ENCODE measurements at places on chromosomes 1 and 21. TPM values are rescaled to one million over a fixed set of nuclear protein-coding genes. Genes with fewer than 3 reads are reported as not detected.
A peak's percentile ranks its signal among the peaks of the same experiment; 100 is the strongest.

DNA sequence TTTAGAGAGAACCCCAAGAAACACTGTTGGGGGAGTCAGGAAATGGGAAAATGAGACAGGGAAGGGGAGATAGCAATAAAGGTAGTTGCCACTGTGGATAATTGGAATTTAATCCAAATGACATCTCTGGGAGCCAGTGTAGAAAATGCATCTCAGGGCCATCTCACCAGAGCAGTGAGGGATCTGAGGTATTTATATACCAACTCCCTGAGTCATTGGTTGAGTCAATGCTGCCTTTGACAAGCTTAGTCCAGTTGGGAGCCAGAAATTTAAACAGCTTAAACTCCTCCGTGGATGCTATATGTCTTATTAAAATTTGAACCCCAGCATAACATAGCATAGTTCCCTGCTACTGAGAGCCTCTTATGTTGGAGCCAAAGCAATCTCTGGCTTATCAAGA is 140.3 kb downstream of the SLC30A10 start:
- H3K27me3 ChIP-seq, result peaks cover 13% of the 10 kb centered on the region
- H3K4me1 ChIP-seq, result peaks cover 12% of the 10 kb centered on the region
- no peak for DNase-seq
- no peaks in the 10 kb centered on the region for H3K36me3 ChIP-seq
- no peak overlapping the region for H3K27ac ChIP-seq

- H3K4me1 ChIP-seq, result peaks cover 16% of the 10 kb centered on the region
- DNase-seq, result no peak
- no peak overlapping the region for H3K4me3 ChIP-seq
- no peak overlapping the region for H3K27ac ChIP-seq
- no peaks in the 10 kb centered on the region for H3K27me3 ChIP-seq
Observed at GRCh38 chr21:42062236-42063022, 8.7 kb upstream of the UMODL1 start.

- H3K4me1 ChIP-seq, result peaks cover 53% of the 10 kb centered on the region
- peak overlapping the region; percentile 42 for H3K4me3 ChIP-seq
- H3K36me3 ChIP-seq, result peaks cover 10% of the 10 kb centered on the region
- H3K27ac ChIP-seq, result peak overlapping the region; percentile 45
- no peak for DNase-seq
- no peaks in the 10 kb centered on the region for H3K27me3 ChIP-seq
Observed at GRCh38 chr1:201515062-201515750, 8.3 kb upstream of the CSRP1 start.

DNA sequence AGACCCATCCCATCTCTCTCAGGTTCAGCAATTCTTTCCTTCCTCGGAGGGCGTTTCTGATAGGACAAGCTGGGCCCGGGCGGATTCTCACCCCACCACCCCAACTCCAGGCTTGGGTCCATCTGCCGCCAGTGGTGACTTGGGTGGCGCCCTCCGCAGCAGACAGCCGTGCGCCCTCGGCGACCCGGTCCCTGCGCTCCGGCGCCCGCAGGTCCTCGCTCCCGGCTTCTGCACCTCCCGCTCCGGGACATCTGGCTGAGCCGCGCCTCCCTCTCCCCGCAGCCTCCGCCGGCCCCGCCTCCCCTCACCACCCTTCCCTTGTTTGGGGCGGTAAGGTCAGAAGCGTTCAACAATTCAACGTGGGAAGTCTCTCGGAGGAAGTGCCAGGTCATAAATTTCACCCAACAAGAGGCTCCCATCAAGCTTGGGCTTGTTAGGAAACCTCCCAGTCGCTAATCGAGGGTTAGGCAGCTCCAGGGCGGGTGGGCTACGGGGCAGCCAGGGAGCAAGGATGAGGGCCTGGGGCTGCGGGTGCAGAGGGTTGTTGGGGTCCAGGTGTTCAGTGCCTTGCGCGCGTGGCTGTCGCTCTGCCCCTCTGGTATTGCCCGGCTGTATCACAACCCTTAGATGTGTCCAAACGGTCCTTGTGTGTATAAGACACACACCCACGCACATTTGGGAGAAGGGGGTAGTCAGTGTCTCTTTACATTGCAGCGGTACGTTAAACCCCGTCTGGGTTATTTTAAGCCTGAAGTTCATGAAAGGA is 39.8 kb downstream of the OLIG1 start:
- DNase-seq, result no peak
- H3K36me3 ChIP-seq, result no peaks in the 10 kb centered on the region
- no peaks in the 10 kb centered on the region for H3K4me1 ChIP-seq
- H3K27ac ChIP-seq, result no peak overlapping the region
- peaks cover 94% of the 10 kb centered on the region for H3K27me3 ChIP-seq

DNA sequence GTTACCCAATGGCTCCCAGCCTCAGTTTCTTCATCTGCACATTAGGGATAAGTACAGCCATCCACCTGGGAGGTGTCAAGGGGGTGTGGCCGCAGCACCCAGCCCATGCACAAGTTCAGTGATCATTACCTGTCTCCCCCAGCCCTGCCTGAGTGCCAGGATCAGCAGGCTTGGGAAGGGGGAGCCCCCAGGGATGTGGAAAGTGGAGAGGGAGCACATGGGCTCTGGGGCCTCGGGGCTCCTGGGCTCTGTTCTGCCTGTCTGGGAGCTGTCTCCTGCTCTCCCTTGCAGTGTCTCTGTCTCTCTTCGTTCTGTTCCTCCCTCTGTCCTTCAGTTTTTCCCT is 10.8 kb upstream of the PADI1 start:
- DNase-seq, result no peak
- H3K36me3 ChIP-seq, result peaks cover 11% of the 10 kb centered on the region
- H3K4me1 ChIP-seq, result peaks cover 26% of the 10 kb centered on the region
- no peak overlapping the region for H3K27ac ChIP-seq

KCNT2 gene
- 3.3 TPM for total RNA-seq

- peaks cover 4% of the 10 kb centered on the region for H3K36me3 ChIP-seq
- no peak overlapping the region for H3K4me3 ChIP-seq
- no peak overlapping the region for H3K27ac ChIP-seq
- no peak for DNase-seq
- H3K27me3 ChIP-seq, result no peaks in the 10 kb centered on the region
- H3K4me1 ChIP-seq, result no peaks in the 10 kb centered on the region
Observed at GRCh38 chr1:241964550-241965282, 7.1 kb downstream of the BECN2 start.

- H3K36me3 ChIP-seq, result no peaks in the 10 kb centered on the region
- no peak overlapping the region for H3K27ac ChIP-seq
- no peak for DNase-seq
- peaks cover 33% of the 10 kb centered on the region for H3K4me1 ChIP-seq
- H3K27me3 ChIP-seq, result no peaks in the 10 kb centered on the region
- no peak overlapping the region for H3K4me3 ChIP-seq
Observed at GRCh38 chr1:87953121-87953520, 624.4 kb downstream of the LMO4 start.

CELA3B gene
- not detected for total RNA-seq

TAGLN2 gene
- 708 TPM for total RNA-seq

DNA sequence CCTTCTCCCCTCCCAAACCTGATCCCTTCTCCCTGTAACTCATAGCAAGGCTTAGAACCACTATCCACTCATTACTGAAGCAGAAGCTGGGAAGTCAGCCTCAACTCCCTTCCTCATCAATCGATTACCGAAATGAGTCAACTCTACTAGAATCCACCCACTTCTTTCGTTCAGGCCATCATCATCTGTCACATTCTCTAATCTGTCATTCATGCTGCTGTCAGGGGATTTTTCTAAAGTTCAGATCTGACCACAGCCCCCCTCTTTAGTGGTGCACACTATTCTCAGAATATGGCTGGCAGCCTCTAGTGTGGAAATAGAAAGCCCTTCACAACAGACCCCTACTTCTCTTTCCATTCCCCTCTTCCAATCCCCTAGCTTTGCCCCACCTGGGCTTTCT is 5.1 kb downstream of the NT5C1A start:
- H3K4me1 ChIP-seq, result no peaks in the 10 kb centered on the region
- no peaks in the 10 kb centered on the region for H3K36me3 ChIP-seq
- no peak overlapping the region for H3K4me3 ChIP-seq
- no peak for DNase-seq

KPRP gene
- total RNA-seq, result not detected

AMY1A gene
- not detected for total RNA-seq

DNA sequence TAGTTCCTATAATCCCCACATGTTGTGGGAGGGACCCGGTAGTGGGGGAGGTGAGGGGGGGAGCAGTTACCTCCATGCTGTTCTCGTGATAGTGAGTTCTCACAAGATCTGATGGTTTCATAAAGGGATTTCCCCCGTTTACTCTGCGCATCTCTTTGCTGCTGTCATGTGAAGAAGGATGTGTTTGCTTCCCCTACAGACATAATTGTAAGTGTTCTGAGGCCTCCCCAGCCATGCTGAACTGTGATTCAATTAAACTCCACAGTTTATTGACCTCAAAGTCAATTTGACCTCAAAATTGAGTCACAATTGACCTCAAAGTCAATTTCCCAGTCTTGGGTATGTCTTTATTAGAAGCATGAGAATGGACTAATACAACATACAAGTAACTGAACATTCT is 19.7 kb downstream of the DPH5 start:
- H3K36me3 ChIP-seq, result no peaks in the 10 kb centered on the region
- no peak for DNase-seq
- no peak overlapping the region for H3K4me3 ChIP-seq
- H3K27ac ChIP-seq, result no peak overlapping the region
- no peaks in the 10 kb centered on the region for H3K27me3 ChIP-seq

- DNase-seq, result no peak
- no peak overlapping the region for H3K27ac ChIP-seq
- H3K27me3 ChIP-seq, result no peaks in the 10 kb centered on the region
- peaks cover 66% of the 10 kb centered on the region for H3K4me1 ChIP-seq
Observed at GRCh38 chr1:218493986-218494385, 148.8 kb downstream of the TGFB2 start.

ESPN gene
- total RNA-seq, result 2.2 TPM

NCF2 gene
- 8.6 TPM for total RNA-seq

DNA sequence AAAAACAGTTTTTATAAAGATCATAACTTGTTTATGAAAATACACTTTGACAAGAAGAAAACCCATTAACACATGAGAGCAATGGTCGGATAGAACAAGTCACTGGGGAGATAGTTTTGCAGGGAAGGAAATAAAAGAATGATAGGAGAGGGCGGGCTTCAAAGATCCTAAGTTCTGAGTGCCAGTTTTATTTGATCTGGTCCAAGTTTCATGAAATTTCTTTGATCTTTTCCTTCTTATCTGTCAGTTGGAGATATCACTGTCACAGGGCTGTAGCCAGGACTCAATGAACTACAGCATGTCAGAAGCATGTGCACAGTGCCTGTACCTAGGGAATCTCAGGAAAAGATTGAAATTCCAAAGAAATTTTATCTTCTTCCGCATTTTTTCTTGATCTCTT is 36.5 kb downstream of the CHRM3 start:
- H3K27ac ChIP-seq, result no peak overlapping the region
- no peaks in the 10 kb centered on the region for H3K27me3 ChIP-seq
- DNase-seq, result no peak
- H3K36me3 ChIP-seq, result no peaks in the 10 kb centered on the region

DNA sequence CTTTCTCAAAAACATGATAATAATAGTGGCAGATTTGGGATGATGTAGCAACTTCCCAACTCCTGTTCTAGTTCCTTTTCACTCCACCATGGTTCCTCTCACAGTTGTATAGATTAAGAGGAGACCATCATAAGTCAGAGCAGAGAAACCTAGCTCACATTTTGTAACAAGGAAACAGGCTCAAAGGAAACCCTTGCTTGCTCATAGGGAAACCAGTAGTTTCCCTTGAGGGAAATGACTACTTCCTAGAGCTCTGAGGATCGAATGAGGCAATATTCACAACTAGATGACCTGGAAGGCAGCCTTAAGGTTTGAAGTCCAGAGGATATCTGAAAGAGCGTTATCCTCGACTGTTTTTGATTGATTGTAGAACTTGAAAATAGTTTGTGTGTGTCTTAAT is 76.1 kb upstream of the C8B start:
- DNase-seq, result no peak
- H3K4me3 ChIP-seq, result no peak overlapping the region
- no peaks in the 10 kb centered on the region for H3K36me3 ChIP-seq
- H3K27me3 ChIP-seq, result no peaks in the 10 kb centered on the region

- no peaks in the 10 kb centered on the region for H3K36me3 ChIP-seq
- no peak for DNase-seq
- H3K4me3 ChIP-seq, result no peak overlapping the region
Observed at GRCh38 chr1:150161747-150162581, 12.2 kb downstream of the PLEKHO1 start.

DNA sequence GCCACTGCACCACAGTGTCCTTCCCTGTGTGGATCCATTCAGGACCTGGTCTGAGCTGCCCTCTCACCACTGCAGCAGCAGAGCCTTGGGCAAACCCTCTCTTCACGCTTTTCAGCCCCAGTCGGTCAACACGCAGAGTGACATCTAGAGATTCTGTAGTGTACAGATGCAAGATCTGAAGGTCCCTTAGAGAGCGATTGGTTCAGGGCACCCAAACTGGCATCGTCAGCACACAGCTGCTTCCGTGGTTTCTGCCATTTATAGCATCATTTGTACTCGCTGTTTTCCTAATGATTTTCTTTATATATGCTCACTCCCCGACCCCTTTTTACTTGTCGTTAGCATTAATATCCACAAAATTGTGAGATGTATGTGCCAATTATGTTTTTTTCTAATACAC is 1.5 kb upstream of the ASCL5 start:
- peaks cover 14% of the 10 kb centered on the region for H3K4me1 ChIP-seq
- no peak overlapping the region for H3K4me3 ChIP-seq
- H3K27me3 ChIP-seq, result peaks cover 26% of the 10 kb centered on the region
- peaks cover 6% of the 10 kb centered on the region for H3K36me3 ChIP-seq
- DNase-seq, result no peak

GRCh38 chr1:246703581-246703980 is 20.6 kb upstream of the SCCPDH start:
- peak; percentile 57 for DNase-seq
- H3K27ac ChIP-seq, result no peak overlapping the region
- H3K4me1 ChIP-seq, result peaks cover 26% of the 10 kb centered on the region
- no peaks in the 10 kb centered on the region for H3K36me3 ChIP-seq
- H3K4me3 ChIP-seq, result no peak overlapping the region
- H3K27me3 ChIP-seq, result no peaks in the 10 kb centered on the region

DNA sequence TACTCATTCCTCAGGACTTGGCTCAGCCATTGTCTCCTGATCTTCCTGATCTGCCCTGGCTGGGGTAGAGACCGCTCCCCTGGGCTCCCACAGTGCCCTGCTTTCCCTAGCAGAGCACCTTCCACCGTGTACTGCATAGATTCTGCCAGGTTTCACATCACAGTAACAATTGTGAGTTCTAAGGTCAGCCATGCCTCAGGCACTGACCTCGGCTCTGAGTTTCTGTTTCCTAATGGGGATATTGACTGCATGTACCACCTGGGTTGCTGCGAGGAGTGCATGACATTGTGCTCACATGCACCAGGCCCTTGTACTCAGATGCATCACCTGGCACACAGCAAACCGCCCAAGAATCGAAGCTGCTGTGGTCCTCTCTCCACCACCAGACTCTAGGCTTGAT is 46.0 kb downstream of the HSPG2 start:
- no peaks in the 10 kb centered on the region for H3K4me1 ChIP-seq
- H3K27me3 ChIP-seq, result no peaks in the 10 kb centered on the region
- H3K36me3 ChIP-seq, result peaks cover 57% of the 10 kb centered on the region
- DNase-seq, result no peak
